NCI-H69 (cell line): ENCODE measurements at places on chromosomes 12 and 14.

DNA sequence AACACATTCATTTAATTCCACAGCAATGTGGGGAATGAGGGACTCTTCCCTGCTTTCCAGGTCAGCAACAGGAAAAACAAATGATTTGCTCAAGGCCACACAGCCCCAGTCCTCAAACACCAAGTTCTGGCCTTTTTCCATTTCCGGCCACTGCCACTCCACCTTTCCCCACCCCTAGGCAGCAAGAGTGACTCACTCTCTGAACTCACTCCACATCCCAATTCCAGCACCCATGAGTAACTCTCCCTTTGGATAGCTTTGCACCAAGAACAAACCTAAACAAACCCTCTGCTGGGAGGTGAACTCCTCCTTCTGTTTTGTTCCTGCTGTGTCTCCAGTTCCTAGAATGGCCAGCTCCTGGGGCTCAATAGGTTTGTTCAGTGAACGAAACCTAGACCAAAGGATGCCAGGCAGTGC, 30.4 kb upstream of the PLEKHG6 start:
- DNase-seq: peak; percentile 25

DNA sequence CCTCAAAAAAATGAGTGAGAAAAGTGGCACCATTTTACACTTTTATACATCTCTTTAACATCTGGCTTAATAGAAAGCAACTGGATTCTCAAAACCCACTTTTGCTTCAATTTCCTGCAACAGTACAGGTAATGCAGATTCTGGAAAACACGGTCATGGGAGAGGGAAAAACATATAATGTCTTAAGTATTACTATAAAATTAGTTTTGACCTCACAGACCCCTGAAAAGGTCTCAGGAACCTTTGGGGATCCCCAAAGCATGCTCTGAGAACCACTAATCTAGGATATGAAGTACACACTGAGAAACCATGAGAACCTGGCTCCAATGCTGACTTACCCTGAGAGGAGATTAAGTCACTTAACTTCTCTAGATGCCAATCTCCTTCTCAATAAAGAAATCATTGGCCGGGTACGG, 64.7 kb downstream of the PPP2R5E start:
- no peak for DNase-seq

DNA sequence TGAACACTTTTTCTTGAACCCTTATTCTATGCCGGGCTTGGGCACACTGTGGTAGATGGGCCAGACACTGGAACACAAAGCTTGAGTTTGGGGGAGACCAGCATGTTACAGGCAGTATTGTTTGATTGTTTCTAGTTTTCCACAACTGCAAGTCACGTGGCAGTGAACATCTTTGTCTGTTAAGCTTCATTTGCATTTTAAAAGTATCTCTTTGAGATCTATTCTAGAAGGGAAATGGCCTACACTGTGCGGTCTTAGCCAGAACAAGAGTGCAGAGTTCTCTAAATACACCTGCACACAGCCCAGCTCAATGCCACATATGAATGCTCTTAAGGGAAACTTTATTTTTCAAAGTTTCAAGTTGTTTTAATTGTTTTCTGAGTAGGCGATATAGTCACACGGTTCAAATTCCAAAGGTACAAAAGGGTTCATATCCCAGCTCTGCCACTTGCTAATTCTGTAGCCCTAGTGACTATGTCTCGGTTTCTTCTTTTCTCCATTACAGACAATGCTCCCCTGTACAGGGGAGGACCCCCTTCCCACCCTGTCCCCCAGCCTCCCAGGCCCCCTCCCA, 24.9 kb downstream of the RIN3 start:
- no peak for DNase-seq

DNA sequence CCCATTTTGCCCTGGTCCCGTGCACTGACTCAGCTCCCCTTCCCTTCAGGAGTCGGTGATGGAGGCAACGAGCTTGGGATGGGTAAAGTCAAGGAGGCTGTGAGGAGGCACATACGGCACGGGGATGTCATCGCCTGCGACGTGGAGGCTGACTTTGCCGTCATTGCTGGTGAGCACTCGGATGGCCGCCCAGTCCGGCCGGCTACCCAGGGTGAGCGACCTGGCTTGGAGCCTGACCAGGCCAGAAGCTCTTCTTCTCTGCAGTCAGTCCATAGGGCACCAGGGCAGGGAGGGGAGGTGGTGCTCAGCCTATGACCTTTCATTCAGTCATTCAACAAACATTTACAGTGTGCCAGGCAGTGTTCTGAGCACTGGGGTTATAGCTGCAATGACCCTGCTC, 39.8 kb downstream of the GPR68 start:
- DNase-seq: no peak

DNA sequence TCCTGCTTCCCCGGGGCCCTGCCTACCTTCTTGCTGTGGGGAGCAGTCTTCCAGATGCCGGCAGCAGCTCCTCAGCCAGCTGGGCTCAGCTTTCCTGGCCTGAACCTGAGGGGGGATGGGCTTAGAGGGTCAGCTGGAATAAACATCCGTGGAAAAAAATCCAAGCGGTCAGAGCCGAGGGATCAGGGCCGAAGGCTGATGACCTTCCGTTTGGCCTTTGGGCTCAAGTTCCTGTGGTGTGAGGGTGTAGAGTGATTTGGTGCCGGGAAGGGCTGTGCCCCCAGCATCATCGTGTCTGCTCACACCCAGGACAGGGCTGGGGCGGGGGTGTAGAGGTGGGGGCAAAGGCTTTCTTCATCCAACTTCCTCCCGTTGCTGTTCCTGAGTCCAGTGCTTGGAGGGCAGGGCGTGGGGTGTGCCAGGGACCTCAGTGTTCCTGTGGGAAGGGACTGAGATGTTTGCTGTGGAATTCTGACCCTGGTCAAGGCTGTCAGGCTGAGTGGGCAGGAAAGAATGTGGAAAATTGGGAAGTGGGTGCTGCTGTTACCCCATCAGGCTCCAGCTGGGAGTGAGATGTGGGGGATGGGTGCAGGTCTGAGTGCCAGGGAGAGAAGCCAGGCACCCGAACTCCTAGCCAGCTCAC, 2.6 kb downstream of the SMIM41 start:
- no peak for DNase-seq

DNA sequence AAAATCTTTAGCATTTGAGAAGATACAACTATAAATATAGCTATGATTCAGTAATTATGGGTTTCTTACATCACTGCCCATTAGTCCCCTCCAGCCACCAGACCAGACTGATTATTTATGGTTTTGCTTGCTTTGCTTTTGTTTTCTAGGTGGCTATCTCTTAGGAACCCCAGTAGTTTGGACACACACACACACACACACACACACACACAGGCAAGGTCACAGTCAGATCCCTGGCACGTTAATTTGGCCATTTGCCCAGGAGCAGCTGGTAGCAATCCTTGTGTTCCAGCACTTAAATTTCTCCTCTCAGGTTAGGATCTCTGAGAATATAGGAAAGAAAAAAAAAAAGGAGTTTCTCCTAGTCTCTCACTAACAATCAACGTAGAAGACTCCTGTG, 90.2 kb upstream of the RESF1 start:
- DNase-seq: peak; percentile 100

DNA sequence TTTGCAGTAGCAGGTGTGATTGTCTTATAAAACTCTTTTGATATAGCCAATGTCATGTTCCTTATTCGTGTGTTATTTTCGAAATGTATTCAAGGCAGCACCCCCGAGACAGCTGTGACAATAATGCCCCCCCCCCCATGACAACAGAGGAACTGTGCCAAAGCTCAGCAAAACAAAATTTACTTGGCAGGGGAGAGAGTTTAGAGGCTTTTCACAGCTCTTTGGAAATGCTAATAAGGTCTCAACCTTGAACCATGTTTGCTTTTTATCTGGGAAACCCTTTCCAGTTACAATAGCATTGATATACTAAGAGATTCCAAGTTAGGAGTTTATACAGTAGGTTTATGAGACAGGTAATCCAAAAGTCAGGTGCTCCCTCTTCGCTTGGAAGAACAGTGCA, 56.4 kb upstream of the USP44 start:
- peak; percentile 67 for DNase-seq

- DNase-seq: peak; percentile 76
Observed at GRCh38 chr12:75389061-75389460, 1.8 kb upstream of the GLIPR1L2 start.

DNA sequence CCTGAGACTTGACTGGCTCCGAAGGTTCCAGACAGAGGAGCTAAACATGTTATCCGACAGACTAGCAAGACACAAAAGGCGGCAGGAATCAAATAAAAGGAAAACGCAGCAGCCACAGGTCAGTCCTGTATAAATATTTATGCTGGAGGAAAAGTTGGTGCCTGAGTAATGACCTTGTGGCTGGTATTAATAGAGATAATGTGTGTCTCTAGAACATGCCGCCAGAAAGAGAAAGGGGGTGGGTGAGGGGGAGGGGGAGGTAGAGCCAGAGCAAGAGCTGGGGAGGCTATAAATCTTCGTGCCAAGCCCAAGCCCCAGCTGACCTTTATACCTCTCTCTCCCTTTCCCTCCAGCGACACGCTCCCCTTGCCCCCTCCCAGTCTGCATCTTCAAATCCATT, 590.4 kb downstream of the MED13L start:
- DNase-seq: no peak

GRCh38 chr12:49546481-49546880, 7.7 kb downstream of the KCNH3 start:
- DNase-seq: no peak

GRCh38 chr12:70011353-70011752, 186.3 kb downstream of the MYRFL start:
- no peak for DNase-seq

GRCh38 chr14:22577334-22577908, 11.6 kb downstream of the DAD1 start:
- DNase-seq: no peak

DNA sequence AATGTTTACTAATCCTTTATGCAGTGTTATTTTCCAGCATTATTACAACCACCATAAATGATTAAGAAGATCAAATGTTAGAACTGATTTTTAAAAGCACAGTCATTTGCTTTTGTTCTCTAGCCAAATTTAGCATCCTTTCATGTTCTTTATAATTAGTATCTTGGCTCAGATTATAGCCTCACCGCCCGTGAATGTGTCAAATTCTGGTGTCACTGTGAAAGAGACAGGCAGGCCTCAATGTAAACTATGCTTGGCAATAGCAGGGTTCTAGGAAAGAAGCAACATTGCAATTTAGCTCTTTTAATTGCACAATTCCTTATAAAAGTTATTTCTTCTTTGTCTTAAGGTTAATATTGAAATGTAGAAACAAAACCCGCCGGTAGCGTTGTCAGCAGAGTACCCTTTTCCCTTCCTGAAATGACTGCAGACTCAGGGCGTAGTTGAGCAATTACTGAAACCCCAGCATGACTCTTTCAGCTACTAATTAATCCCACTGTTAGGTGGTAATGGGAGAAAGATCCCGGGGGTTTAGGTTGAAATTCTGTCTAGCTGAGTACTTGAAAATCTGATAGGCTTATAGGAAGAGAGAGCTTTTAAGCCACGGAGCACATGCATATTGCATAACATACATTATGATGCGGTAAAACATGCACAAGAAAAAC, 1600.5 kb upstream of the SEL1L start:
- DNase-seq: peak; percentile 97

- DNase-seq: no peak
Observed at GRCh38 chr12:124387528-124387911, 92.6 kb downstream of the RFLNA start.

DNA sequence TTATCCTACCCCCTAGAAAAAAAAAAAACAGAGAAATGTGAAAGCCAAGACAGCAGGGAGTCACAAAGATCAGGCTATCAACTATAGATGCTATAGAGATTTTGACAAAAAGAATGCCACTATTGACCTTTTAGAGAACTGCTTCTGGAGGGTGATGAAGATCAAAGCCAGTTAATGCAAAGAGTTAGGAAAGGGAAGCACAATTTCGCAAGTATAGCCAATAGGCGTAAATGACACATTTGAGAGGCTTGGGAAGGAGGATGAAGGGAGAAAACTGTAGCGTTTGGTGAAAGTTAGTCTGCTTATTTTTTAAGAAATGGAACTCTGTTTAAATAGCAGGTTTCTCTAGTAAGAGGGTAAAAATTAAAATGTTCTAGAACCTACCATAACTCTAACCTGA, 190.7 kb downstream of the DUSP6 start:
- no peak for DNase-seq

GRCh38 chr14:68978172-68978911, 760 bp downstream of the ACTN1 start:
- DNase-seq: peak; percentile 80

DNA sequence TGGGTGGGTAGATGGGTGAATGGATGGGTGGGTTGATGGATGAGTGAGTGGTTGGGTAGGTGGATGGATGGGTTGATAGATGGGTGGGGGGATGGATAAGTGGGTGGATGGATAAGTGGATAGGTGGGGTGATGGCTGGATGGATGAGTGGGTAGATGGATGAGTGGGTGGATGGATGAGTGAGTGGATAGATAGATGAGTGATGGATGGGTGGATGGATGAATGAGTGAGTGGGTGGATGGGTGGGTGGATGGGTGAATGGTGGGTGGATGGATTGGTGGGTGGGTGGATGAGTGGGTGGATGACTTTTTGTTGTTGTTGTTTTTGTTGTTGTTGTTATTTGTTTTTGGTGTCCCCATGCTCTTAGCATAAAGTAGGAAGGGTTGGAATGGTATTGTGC, 45.5 kb downstream of the TBX5 start:
- DNase-seq: no peak

GRCh38 chr12:113471619-113472171, at the start of gene LHX5:
Gene LHX5 (minus strand): TSS chr12:113471871. CDS start chr12:113471498, 373 bp downstream.
- no peak for DNase-seq

DNA sequence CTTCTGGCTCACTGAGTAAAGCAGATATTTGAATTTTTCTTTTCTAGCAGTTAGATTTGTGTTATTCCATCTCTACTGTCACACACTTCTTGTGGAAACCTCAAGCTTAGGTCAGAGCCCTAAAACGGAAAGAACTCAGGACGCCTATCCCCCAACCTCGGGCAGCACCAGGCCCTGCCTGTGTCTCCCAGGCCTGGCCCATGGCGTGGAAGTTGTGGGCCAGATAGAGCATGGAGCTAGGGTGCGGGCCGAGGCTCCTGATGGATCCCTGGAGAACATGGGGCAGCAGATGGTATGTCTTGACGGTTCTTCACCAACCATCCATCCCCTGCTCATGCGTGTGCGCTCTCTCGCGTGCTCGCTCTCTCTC, 20.6 kb downstream of the P2RX4 start:
- DNase-seq: no peak

DNA sequence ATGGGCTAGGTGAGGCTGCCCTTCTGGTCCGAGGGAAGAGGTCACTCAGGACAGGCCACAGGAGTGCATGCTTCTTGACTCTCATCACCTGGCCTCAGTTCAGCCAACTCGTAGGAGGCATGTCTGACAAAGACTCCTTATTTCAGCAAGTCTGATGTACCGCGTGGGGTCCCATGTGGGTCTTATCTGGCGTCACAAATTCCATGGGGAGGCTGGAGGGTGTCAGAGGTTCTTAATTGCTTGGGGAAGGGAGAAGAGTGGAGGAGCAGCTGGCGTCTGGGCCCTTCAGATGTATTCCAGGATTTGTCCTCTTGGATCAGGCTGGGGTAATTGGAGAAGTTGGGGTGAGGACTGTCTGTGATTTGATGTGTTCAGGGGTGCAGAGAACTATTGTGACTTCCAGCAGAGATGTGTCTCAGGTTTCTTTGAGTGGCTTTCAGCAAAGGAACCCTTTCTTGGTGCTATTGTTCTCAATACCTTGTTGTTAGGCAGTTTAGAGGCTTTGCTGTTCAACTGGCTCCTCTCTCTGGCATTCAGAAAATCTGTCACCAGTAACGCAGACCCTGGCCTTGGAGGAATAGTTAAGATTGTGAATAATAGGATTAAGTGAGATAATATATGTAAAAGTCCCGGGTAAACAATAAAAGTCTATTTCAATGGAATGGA, 60.1 kb downstream of the SUSD6 start:
- DNase-seq: peak; percentile 54

GRCh38 chr12:108635201-108635996, 1.7 kb upstream of the SELPLG start:
- peak; percentile 11 for DNase-seq
